ENCODE measurements at places on chromosomes 12 and 14. TPM values are rescaled to one million over a fixed set of nuclear protein-coding genes. Genes with fewer than 3 reads are reported as not detected.

LALBA gene
- total RNA-seq, result not detected

SPPL3 gene
- 12.9 TPM for total RNA-seq

ANG gene
- 0.99 TPM for total RNA-seq

CRIP2 gene
- 3.5 TPM for total RNA-seq

DNA sequence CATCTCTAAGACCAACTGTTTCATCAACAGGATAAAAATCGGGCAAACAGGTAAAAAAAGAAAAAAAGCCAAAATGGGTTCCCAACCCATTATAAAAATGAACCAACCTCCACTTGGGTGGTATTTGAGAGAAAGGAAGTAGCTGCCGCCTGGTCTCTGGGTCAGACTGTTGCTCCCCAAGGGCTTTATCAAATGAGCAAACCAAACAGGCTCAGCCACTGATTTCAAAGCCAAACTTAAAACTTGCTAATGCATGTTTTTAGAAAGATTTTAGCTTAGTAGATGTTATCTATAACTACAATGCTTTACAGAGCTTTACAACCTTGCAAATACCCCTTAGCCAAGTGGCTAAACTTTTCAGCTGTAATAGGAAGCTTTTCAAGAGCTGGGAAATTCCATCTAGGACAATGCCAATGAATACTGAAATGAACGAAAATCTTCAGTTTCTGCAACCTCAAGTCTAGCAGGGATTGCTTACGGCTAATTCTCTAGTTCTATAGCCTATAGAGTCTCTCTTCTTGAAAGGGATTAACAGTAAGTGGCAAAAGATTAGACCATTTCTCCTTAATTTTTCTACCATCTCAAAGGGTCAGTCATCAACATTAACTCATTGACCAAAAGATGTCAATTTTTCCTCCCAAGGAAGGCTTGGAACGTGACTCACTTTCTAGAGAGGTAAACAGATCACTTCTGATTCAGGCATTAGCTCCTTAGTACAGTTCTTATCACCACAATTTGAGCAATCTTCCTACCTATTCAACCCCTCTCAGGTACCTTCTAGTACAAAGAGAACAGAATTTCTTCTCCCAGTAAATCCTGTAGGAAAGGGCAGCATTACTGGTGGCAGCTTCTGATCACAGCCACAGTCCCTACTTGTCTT, 4.2 kb downstream of the PPM1H start:
- no peak for DNase-seq

RPGRIP1 gene
- 3.4 TPM for total RNA-seq

DNA sequence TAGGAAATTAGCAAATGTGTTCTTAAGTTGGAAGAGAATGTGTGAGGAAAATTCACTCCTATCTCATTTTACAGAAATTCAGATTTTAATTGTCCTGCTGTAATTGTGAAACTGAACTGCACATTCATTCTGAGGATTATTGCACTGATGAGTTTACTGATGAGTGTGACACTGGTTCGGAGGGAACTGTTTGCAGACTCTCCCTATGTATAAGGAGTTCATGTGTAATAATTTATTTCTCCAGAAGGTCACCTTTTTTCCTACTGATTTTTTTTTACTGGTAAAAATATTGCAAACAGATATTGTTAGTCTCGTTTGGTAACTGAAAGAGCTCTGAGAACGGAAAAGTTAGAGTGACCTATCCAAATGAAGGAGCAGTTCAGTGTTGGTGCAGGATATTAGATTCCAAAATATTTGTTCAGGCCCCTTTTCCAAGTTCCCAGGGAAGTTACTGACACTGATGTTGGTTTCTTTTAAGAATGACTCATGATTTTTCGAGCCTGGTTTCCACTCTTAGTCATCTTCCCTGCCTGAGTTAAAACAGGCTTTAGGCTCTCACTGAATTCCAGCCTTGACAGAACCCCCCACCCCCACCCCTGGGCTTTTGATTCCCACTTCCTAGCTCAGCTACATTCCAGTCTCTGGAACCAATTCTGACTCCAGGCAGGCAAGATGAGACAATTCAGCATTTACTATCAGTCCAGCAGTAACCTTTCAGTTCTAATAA, 18.4 kb downstream of the ANO6 start:
- peak; percentile 61 for DNase-seq

GRCh38 chr14:88815980-88816379, 8.5 kb upstream of the TTC8 start:
- DNase-seq, result no peak

DNA sequence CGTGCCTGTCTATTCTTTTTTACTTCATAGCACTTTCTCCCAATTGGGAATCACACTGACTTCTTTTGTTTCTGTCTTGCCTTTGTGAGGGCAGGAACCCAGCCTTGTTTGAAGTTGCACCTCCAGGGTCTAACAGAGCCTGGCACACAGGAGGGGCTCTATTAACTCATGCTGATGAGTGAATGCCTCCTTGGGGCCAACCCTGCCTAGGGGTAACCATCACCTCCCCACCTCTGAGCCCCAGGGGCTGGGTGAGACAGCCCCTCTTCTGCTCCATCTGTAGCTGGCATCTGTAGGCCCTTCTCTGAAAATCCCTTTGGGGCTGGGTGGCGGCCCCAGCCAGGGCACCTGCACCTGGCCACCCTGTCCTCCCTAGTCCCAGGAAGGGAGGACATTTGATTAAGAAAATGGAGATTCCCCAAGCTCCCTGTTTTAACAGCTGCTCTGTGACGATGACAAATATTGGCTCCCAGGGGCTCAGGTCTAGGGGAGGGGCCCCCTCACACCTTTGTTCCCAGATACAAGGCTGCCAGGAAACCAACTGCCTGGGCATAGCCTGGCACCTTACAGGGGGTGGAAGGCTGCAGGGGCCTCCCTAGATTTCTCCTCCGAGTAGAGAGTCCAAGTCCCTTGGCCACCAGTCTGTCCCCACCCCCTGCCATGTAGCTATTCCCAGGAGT, 11.8 kb downstream of the TAMALIN start:
- no peak for DNase-seq

GRCh38 chr12:94793191-94793595, 142.8 kb upstream of the TMCC3 start:
- peak; percentile 17 for DNase-seq

- no peak for DNase-seq
These were observed 66.4 kb upstream of the BMP4 start for GRCh38 chr14:54023027-54023426.

- DNase-seq, result no peak
These were observed 170.6 kb downstream of the CRADD start for GRCh38 chr12:93847517-93848474.

ERBB3 gene
- total RNA-seq, result 8.8 TPM

- no peak for DNase-seq
These were observed 8.6 kb upstream of the OAS2 start for GRCh38 chr12:112969547-112970306.

ISM2 gene
- total RNA-seq, result 0.07 TPM

SLC24A4 gene
- total RNA-seq, result 0.15 TPM

CDKL1 gene
- total RNA-seq, result 0.62 TPM

PRB2 gene
- total RNA-seq, result not detected

DNA sequence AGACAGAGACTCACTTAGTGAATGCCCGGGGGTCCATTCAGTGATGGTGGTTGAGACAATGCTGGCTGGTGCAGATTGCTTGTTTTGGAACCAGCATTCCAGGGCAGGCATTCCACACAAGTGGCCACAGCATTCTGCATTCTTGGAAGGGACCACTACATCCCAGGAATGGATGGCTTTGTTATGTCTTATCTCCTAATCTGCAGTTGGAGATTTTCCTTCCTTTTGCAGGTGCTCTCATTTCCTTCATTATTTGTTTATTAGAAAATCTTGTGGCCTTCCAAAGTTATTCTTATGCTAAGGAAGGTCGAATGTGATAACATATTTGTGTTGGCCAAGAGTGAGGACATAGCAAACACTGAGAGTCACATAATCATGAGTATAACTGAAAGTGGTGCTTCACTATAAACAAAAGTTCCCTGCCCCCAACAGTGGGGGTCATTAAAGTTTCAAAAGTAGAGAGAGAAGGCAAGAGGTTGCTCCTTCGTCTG, 66.0 kb downstream of the BMP4 start:
- peak; percentile 49 for DNase-seq

DNA sequence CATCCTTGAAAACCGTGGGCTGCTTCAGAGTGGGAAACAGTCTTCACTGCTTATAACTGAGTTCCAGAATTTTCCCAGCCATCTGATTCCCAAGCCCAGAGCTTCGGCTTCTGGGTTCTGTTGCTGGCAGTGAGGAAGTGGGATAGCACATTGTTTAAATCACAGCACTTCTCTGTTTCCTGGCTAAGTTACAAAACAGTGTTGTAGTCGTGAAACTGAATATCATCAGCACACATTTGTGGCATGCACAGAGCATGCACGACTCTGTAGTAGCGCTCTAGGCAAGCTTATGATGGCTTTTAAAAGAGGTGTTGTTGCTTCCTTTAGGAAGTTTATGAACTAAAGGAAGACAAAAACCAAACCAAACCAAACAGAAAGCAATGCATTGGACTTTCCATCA, 1005.5 kb downstream of the NRXN3 start:
- DNase-seq, result no peak

- DNase-seq, result peak; percentile 25
These were observed 41.6 kb downstream of the DUSP16 start for GRCh38 chr12:12521044-12521485.

CCDC77 gene
- 69.0 TPM for total RNA-seq

DNA sequence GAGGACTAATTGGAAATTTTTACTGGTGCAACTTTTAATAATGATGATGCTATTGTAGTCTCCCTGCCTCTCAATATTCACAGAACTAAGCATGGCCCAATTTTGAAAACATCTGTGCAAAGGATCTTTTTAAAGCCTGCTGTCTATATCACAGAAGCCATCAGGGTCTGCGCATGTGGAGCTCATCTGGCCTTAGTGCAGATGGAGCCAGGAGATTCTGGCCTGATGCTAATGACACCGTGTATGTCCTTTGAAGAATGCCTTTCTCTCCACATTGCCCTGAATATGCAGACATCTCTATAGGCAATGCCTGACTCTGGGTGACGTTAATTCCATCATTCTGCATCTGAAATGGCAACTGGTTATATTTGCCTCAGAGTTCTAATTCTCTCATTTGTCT, 1205.9 kb downstream of the AACS start:
- no peak for DNase-seq

OTUB2 gene
- total RNA-seq, result 9.6 TPM

DNA sequence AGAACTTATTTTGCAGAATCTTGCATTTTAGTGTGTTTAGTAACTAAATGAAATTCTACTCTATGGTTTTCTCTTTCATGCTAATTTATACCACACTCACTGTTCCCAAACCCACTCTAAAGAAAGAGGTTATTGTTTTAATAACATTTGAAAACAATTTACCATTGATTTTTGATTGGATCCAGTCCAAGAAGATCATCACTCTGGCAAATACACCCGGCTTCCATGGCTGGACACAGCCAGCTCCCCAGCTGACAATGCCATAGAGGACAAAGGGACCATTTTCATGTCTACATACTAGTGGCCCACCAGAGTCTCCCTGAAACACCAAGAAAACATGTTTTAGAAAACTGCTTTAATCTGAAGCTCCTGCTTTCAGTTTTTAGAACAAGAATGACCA, 42.4 kb downstream of the OVCH1 start:
- no peak for DNase-seq

- peak; percentile 57 for DNase-seq
These were observed 563 bp upstream of the STXBP6 start for GRCh38 chr14:25050269-25051150.
